ENCODE measurements at places on chromosomes 16 and 17. TPM values are rescaled to one million over a fixed set of nuclear protein-coding genes. Genes with fewer than 3 reads are reported as not detected.

PRR35 gene
- polyA plus RNA-seq: 8.2 TPM

TERB1 gene
- polyA plus RNA-seq: not detected

ZNF213 gene
- 9.6 TPM for polyA plus RNA-seq

DNA sequence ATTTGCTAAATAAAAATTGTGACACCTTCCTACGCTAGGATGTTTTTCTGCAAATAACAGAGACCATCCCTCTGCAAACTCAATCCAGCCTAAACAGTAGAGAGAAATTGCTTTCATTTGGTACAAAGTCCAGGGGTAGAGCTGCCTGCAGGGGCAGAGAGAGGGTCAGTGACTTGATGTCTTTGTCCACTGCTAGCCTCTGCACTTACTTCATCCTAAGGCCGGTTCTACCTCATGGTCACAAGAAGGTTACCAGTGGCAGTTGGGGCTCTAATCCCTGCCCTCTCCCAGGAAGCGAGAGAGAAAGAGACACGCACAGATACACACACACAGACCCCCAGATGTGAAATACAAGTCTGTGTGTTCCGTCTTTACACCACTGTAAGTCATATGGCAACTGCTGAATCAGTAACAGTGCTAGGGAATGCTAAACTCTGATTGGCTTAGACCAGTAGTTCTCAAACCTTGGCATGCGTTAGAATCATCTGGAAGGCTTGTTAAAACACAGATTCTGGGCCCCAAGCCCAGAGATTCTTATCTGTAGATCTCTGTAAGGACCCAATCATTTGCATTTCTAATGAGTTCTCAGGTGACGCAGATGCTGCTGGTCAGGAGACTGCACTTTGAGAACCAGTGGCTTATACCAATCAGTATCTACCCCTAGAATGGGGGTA is 13.1 kb upstream of the LPCAT2 start:
- DNase-seq: no peak

DNA sequence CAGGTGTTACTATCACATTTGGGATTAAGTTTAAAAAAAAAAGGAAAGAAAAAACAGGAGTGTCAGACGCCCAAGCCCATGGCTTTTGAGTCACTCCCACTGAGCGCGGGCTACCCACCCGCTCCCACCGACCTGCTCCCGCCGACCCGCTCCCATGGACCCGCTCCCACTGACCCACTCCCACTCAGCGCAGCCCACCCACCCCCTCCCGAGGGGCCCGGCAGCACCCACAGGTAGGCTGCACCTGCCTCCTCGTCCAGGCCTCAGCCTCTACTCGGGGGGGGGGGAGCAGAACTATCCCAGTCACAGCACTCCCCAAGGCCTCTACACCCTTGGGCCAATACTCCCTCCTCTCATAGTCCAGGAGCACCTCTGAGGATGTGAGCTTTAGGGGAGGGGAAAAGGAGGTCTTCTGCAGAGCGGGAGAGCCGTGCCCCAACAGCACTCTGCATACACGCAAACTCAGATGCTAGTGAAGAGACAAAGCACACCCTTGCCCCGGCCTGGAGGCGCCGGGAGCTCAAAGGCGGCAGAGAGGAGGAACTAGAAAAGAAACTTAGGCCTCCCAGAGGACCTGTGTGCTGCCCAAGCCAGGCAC is 2.9 kb downstream of the CLUH start:
- no peak for DNase-seq

All from left renal cortex interstitium (tissue), 4 donors.